ENCODE measurements at places on chromosomes 7 and 10.
A peak's percentile ranks its signal among the peaks of the same experiment; 100 is the strongest.

- DNase-seq: no peak
Measured at GRCh38 chr7:100189061-100189460, 11.3 kb downstream of the STAG3 start.

DNA sequence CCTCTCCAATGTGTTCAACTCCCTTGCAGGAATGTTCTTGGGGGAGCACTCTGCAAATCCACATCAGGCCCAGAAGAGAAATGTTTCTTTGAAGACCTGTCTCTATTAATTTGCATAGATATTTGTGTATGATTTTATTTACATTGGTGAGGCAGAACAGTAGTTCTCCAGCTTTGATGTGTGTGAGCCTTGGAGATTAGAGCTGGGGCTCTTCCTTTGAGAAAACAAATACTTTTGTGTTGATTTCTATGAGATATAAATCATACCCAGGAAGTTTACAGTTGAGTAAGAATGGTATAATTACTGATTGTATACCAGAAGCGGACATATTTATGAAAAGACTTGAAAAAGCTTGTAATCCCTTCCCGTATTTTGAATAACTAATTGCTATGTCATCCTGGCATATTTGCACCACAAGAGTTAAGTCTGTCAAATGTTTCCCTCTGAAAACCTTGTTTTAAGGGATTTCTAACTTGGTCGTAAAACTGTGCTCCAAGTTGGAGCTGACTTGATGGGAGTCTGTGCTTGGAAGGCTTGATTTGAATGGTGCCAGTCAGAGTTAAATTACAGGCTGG lies 468.5 kb downstream of the LRMDA start:
- DNase-seq: no peak

GRCh38 chr7:66427956-66428355 lies 200.7 kb upstream of the KCTD7 start:
- no peak for DNase-seq

- no peak for DNase-seq
Measured at GRCh38 chr10:1147810-1148209, 91.6 kb downstream of the WDR37 start.

DNA sequence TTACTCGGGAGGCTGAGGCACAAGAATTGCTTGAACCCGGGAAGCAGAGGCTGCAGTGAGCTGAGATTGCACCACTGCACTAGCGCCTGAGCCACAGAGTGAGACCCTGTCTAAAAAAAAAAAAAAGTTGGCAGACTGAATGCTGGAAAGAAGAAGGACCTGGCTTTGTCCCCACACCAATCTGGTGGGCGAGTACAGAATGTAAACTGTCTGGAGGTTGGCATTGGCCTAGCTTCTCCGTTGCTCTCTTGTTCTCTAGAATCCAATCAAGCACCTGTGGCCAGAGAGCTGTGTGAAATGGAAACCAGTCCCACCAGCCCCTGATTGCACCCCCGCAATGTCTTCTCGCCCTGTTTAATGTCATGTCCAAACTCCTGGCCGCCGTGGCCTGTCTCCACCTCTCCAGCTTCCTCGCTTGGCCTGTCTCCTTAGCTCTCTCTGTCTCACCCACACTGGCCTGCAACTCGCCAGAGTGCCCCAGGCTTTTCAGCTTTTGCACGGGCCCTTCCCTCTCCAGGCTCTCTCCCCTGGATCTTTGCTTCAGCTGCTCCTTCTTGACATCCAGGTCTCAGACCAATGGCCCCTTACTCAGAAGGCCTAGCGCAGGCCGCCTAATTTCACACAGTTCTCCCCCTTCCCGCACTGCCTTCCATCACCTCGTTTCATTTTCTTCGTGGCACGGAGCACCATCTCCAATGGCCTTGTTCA lies 670 bp upstream of the AGK start:
- DNase-seq: no peak

DNA sequence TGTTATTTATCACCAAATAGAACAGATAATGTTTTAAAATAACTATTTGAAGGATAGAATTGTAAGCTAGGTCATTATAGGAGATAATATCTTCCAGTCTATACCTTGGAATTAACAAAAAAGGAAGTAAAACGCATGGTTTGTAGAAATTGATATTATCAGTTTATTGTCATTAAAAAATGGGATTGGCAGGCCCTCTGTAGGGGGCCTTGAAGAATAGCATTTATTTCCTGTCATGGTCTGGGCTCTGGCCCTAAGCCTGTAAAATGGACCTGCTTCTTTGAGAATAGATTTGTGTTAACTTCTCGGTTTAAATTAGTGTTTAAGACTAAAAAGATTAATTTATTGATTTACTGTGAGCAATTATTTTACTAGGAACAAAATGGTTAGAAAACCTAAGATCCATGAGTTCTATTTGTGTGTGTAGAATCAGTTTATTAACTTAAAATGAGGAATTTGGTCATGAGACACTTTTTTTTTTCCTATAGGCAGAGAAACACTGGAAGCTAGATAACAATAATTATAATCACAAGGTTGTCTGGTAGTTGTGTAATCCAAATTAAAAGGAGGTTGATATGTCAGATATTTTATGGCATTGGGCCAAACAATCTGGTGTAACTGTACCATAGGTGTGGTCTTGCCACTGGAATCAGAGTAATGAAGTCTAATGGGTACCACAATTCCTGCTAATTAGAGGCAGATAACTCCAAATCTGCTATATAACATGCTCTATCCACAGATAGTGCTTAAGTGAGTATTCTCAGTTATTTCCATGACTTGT lies 197.4 kb upstream of the FOXP2 start:
- peak; percentile 16 for DNase-seq

DNA sequence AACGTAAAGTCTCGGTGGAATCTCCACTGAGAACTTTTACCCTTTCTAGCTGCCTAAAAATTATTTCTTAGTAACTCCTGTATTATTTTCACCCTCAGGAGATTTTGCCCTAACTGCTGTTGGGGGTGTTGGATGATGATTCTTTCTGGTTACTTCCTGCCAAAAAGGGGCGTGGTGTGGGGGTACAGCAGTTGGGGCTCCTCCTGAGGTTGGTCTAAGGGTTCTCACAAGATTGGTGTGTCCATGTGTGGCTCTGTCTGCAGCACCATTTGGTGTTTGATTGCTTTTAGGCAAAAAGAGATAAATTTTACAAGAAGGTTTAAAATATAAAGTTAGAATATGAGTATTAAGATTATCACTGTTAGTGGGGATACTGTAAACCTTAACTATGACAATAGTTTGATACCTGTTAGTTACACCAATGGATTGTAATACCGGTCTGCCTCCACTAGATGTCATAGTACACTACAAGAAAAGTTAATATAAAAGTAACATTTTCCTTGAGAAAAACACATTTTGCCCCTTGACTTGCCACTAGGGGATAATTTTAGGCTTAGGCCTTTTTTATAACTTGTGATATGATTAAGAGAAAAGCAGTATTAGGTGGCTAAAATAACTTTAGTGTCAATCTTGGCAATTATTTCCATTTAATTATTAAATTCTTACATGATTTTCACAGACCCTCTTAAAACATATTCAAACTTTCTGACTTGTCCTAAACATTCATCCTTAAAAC lies 928.7 kb downstream of the IPMK start:
- DNase-seq: peak; percentile 46

GRCh38 chr10:26439406-26440087 lies 1.4 kb downstream of the APBB1IP start:
- no peak for DNase-seq

GRCh38 chr10:44660271-44660670 lies 250.9 kb upstream of the TMEM72 start:
- no peak for DNase-seq

DNA sequence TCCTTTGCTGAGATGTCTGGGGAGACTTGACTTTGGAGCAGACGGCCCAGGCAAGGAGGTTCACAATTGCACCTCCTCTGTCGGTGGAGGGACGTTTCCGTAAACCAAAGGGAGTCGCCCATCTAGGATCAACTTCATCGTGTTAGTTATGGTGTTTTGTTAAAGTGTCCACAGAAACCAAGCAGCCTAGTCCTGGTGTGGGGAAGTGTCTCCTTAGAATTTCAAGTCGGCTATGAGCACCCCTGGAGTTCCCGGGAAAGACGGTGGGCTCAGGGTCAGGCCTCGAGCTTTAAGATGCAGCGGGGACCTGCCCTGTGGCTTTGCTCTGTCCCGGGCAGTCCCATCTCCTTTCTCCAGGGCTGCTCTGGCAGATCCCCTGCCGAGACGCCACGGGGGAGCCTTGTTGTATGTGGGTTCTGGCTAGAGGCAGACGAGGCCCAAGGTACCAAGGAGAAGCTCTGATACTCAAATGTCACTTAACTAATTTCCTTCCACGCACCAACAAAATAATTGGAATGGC lies 319.2 kb downstream of the ADARB2 start:
- DNase-seq: no peak

DNA sequence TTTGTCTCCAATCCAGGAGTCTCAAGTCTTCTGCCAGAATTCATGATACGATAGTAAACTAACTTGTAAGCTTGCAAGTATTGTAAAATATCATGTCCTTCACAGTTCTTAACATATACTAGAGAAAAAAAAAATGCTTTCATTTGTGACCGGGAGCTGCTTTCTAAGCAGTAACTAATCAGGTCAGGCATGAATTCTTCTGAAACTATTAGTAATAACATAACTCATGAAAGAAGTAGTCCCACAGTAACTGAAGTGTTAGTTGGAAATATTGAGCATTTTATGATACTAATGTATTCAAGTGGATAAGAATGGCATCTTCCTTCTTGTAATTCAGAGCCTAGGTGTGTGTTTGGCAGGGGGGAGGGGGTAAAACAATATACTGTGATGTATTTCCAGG lies 665.6 kb downstream of the DNAJB9 start:
- no peak for DNase-seq

- peak; percentile 14 for DNase-seq
Measured at GRCh38 chr10:96606216-96606615, 19.4 kb upstream of the TM9SF3 start.

GRCh38 chr10:115854740-115855435 lies 418.1 kb downstream of the GFRA1 start:
- DNase-seq: no peak

GRCh38 chr10:16425449-16425848 lies 11.4 kb upstream of the PTER start:
- DNase-seq: no peak

GRCh38 chr7:122520971-122521555 lies 177.9 kb downstream of the RNF133 start:
- no peak for DNase-seq

- DNase-seq: no peak
Measured at GRCh38 chr10:80139265-80139664, 6.7 kb downstream of the PLAC9 start.

GRCh38 chr7:69934144-69934903 lies 336.0 kb downstream of the AUTS2 start:
- DNase-seq: no peak

All from LoVo (cell line).